ENCODE measurements at places on chromosomes 1 and 21.

GRCh38 chr1:211628417-211628816 is 47.0 kb downstream of the NEK2 start:
- no peak for DNase-seq

GRCh38 chr1:61782771-61783170 is 40.5 kb downstream of the PATJ start:
- peak; percentile 61 for DNase-seq

DNA sequence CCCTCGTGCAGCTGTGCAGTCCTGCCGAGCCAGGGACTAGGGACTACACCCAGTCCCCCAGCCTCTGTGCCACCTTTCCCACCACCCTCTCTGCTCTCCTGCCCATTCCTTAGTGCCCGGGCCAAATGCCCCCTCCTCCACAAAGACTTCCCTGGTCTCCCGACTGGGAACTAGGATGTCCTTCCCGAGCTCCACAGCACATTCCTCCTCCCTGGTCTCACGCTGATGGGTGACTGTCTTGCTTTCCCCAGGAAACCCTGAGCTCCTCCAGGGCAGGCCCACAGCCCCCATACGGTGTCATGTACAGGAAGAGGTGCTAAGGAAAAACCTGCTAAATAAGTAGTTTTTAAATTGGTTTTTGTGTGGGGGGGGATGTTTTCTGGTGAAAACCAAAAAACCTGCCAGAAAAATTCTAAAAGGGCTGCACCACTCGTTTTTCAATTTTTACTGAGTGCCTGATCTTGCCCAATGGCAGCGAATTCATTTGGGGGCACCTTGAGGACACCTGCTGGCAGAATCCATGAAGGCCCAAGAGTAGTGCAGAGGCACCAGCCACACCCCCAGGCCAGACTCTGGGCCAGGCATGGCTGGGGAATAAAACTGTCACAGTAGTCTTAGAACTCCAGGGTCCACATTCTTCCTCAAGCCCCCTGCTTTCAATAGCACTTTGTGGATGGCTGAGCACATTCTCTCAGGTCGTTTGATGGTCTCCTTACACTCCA is 50.4 kb downstream of the GLIS1 start:
- DNase-seq: no peak

- no peak for DNase-seq
Observed at GRCh38 chr1:157776971-157777391, at the start of gene FCRL2. Gene FCRL2, minus strand, starts transcription at chr1:157777132. Its CDS starts 59 bp downstream, at chr1:157777073.

- DNase-seq: no peak
Observed at GRCh38 chr1:188365874-188366273, 1537.1 kb downstream of the PLA2G4A start.

DNA sequence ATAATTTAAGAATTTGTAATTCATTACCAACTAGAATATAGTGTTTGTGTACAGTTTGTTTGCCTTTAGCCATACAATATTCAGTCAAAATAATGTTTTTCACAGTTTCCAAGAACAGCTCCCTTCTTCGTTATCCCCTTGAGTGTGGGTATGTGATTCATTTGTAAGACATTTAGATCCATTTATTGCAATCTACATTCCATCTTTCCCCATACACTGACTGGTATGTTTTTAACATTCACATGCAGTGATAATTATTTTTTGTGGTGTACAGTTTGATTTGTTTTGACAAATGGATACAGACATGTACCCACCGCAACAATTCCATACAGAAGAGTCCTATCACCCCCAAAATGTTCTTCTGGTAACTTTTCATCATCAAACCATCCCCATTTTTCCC is 589.1 kb upstream of the ADAMTS5 start:
- DNase-seq: no peak

Data from T follicular helper cell (primary cell).